ENCODE measurements at places on chromosomes 1 and 21. TPM values are rescaled to one million over a fixed set of nuclear protein-coding genes. Genes with fewer than 3 reads are reported as not detected.

The SEMA4A gene
- 0.64 TPM for total RNA-seq

The KPRP gene
- 0.13 TPM for total RNA-seq

The SLC45A1 gene
- 4.2 TPM for total RNA-seq

The OPRD1 gene
- total RNA-seq, result 0.23 TPM

The CRYZL1 gene
- total RNA-seq, result 18.3 TPM

The RSPH1 gene
- not detected for total RNA-seq

The C1orf53 gene
- total RNA-seq, result 11.1 TPM

The SPATA21 gene
- total RNA-seq, result not detected

The CASZ1 gene
- 0.11 TPM for total RNA-seq

The PADI4 gene
- total RNA-seq, result not detected

The EVA1B gene
- total RNA-seq, result 72.8 TPM

The C1orf87 gene
- total RNA-seq, result not detected

The NSL1 gene
- 55.0 TPM for total RNA-seq

The KCNAB2 gene
- 1.0 TPM for total RNA-seq

The LCE2C gene
- total RNA-seq, result not detected

The FHAD1 gene
- total RNA-seq, result not detected

The C1QA gene
- total RNA-seq, result not detected

The ANKRD65 gene
- not detected for total RNA-seq

The BARHL2 gene
- total RNA-seq, result not detected

The FAM163A gene
- total RNA-seq, result not detected

The TRIM67 gene
- not detected for total RNA-seq

The CKS1B gene
- 164 TPM for total RNA-seq

The PDE4B gene
- total RNA-seq, result 6.8 TPM

The SHE gene
- not detected for total RNA-seq

The CD55 gene
- total RNA-seq, result 22.9 TPM

The EIF4G3 gene
- 45.8 TPM for total RNA-seq

The CLCA4 gene
- not detected for total RNA-seq

The COL6A1 gene
- total RNA-seq, result 303 TPM

The CEP85 gene
- total RNA-seq, result 17.8 TPM

The F13B gene
- total RNA-seq, result not detected

The FCRLB gene
- total RNA-seq, result 0.64 TPM

The UQCRHL gene
- total RNA-seq, result 1.4 TPM

The FYB2 gene
- not detected for total RNA-seq

The RNF186 gene
- not detected for total RNA-seq

The NFASC gene
- 0.19 TPM for total RNA-seq

The ATP6V1G3 gene
- total RNA-seq, result not detected

The SRSF11 gene
- total RNA-seq, result 83.0 TPM

The NT5C1A gene
- not detected for total RNA-seq

The BSND gene
- not detected for total RNA-seq

The LCE3D gene
- total RNA-seq, result 0.32 TPM

The PGLYRP4 gene
- total RNA-seq, result not detected

The BRDT gene
- not detected for total RNA-seq

The FMO2 gene
- total RNA-seq, result not detected

The FCMR gene
- not detected for total RNA-seq

The CR2 gene
- total RNA-seq, result not detected

The CAPN9 gene
- not detected for total RNA-seq

The KRTAP21-1 gene
- total RNA-seq, result not detected

The USH2A gene
- under 0.01 TPM for total RNA-seq

The PTPN22 gene
- total RNA-seq, result 13.9 TPM

The HMGCS2 gene
- total RNA-seq, result not detected

The ADGRL2 gene
- 1.2 TPM for total RNA-seq

The S100A9 gene
- not detected for total RNA-seq

The ADCY10 gene
- not detected for total RNA-seq

All from LHCN-M2 (cell line).